ENCODE measurements at places on chromosomes 3 and 15. TPM values are rescaled to one million over a fixed set of nuclear protein-coding genes. Genes with fewer than 3 reads are reported as not detected.

DNA sequence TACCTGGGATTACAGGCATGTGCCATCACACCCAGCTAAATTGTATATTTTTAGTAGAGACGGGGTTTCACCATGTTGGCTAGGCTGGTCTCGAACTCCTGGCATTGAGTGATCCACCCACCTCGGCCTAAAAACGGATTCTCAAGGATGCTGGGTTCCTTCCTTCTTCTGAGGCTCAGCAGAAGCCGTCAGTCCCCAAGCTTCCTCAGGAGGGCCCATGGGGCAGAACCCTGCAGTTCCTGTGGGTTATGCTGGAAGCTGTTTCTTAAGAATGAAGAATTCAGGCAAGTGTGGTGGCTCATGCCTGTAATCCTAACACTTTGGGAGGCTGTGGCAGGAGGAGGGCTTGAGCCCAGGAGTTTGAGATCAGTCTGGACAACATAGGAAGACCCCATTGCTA, 29.0 kb upstream of the ZNF710 start:
- no peak for DNase-seq

DNA sequence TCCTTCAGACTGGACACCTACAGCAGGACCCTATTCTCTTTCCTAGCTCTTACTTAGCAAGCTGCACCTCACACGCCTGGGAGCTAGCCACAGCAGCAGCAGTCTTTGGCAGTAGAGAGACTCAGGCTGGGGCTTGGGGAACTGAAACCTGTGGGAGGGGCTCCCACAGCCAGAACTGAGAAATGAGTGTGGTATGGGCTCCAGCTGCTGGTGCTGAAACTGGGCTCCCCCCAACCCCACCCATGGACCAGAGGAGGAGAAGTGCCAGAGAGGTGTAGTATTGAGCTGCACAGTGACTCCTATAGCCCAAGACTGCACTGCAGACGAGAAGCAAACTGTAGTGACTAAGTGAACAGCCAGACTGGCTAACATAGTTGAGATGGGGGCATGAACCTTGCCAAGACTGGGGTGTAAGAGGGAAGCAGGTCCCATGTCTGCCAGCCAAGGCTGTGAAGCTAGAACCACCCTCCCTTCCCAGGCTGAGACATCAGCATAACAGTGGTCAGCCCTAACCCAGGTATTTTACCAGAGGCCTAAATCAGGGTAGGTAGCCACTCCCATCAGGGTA, 62.5 kb downstream of the MYO5A start:
- DNase-seq, result peak; percentile 29

- DNase-seq, result no peak
Measured at GRCh38 chr3:146550743-146551510, 6.5 kb upstream of the PLSCR1 start.

DNA sequence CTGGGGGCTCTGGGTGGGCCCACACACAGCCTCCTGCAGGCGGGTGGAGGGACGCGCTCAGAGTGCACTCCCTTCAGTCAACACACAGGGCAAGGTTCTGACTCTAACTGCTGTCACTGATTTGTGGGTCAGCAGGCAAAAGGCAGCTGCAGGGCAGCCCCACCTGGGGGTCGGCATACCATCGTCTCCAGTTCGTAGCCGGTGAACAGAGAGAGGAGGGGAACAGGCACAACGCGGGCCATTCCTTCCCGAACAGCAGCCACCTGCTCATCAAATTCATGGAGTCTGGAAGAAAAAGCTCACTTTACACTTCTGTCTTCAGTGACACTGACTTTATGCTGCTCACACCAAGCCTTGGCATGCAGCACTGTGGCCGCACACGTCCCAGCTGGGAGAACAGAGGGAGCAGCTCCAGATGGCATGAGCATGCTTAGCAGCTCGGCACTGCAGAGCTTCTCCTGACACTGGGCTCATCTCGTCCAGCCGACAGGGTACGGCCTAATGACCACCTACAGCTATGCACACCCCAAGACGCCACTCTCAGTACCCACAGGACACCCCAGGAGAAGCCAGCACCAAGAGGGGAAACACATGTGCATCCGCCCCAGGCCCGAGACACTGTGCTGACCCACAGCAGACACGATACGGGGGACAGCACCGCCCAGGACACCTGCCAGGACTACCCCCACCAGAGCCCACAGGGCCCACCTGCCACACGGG, 14.4 kb upstream of the OCA2 start:
- no peak for DNase-seq

GRCh38 chr3:177338697-177339219, 141.5 kb upstream of the TBL1XR1 start:
- DNase-seq, result no peak

GRCh38 chr15:68256675-68257450, 20.7 kb upstream of the FEM1B start:
- DNase-seq, result peak; percentile 92

- no peak for DNase-seq
Measured at GRCh38 chr3:155416500-155417118, 123.1 kb upstream of the STRIT1 start.

Gene PFKFB4
- 4.3 TPM for total RNA-seq

Gene SELENOT
- 116 TPM for total RNA-seq
